Hematopoietic multipotent progenitor cell (in vitro differentiated cells): ENCODE measurements at places on chromosomes 1 and 21. TPM values are rescaled to one million over a fixed set of nuclear protein-coding genes. Genes with fewer than 3 reads are reported as not detected.

DNA sequence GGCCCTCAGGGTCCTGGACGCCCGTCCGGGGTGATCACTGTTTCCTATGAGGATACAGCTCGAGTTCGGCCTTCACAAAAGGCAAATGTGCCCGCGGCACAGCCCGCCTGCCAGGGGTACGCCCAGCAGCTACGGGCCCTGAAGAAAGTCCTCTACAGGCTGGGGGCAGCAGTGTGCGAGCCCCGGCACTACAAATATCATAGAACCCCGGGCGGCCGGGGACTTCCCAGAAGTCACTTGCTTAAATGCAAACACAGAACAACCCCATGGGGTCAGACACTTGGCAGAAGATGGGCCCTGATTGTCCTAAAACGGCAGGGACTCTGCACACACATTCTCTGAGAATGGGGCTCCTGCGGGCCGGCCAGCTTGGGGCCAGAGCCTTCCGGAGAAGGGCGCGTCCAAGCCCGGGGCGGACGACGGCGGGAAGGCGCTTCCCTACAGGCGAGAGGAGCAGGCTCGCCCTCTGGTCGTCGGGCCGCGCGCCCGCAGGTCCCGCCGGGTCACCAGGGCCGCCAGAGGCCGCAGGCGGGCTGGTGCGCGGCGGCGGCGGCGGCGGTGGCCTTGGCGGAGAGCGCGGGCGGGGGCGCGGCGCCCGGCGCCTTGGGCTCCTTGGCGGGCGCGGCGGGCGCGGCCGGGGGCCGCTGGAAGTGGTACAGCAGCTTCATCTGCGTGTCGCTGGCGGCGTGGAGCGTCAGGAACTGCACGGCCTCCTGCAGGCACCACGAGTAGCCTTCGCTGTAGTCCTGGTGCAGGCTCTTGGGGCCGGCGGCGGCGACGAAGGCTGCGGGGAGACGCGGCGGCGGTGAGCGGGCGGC is 888 bp downstream of the HES5 start:
- peak; percentile 64 for DNase-seq

DNA sequence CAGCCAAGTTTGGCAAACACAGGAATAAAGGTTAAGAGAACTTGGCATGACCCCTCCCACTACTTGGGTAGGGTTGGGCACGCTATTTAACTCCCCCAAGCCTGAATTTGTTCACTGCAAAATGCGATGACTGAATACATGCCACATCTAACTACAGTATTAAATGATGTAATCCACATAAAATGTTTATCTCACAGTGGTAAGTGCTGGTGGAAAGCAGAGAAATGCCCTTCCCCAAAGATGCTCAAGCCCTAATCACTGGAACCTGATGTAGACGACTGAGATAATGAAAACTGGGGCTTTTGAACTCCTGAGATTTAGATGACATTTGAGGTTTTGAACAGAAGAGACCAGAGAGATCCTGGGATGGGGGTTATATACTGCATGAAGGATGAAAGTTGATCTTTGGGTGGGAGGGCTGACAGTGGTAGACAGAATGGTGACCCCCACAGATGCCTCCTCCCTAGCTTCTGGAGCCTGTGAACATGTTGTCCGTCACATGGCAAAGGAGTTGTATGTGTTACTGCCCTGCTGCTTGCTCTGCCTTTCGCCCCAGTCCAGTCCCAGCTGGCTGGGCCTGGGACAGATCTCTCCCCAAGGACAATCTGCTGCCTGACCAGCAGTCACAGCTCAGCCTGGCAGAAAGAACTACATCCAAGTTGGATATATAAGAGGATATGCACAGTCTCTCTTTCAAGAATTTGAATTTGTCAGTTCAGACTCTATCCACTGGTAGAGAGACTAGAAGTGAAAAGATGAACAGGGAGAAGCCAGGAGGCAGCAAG is 120.9 kb downstream of the DAB1 start:
- DNase-seq = no peak

- no peak for DNase-seq
Measured at GRCh38 chr21:42423685-42424084, 20.0 kb downstream of the UBASH3A start.

DNA sequence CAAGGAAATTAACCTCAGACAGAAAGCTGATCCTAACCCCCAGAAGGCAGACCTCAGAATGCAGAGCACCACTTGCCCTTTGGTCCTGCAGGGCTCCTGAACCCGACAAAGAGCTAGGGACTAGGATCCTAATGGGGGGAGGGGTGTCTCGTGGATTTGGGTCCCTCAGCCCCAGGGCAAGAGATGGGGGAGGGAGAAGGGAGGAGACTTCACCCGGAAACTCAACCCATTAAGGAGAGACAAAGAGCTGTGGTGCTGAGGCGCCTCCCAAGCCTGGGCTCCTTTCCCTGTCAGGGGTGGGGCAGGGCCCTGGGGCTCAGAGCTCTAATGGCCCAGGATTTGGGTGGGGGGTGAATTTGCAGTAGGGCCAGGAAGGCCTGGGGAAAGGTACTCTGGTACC is 2.9 kb downstream of the NECTIN4 start:
- no peak for DNase-seq

DNA sequence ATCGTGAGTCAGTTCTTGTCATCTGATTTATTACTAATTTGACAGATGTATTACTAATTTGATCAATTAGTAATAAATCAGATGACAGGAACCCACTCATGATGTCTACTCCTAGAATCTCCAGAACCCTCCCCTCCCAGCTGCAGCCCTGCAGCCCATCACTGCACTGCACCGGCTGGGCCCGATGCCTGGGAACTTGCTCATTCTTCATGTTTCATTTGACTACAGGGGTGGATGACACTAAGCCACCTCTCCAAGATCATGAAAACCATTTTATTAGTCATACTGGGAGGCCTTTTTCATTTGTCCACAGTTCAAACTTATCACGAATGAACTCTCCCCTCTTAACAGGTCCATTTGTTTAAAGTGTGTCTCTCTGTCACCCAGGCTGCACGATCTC is 41.0 kb downstream of the KCNH1 start:
- DNase-seq = no peak

- DNase-seq = no peak
Measured at GRCh38 chr1:169478094-169478672, 7.6 kb downstream of the SLC19A2 start.

- no peak for DNase-seq
Measured at GRCh38 chr1:14996133-14997050, 157.2 kb upstream of the TMEM51 start.

DNA sequence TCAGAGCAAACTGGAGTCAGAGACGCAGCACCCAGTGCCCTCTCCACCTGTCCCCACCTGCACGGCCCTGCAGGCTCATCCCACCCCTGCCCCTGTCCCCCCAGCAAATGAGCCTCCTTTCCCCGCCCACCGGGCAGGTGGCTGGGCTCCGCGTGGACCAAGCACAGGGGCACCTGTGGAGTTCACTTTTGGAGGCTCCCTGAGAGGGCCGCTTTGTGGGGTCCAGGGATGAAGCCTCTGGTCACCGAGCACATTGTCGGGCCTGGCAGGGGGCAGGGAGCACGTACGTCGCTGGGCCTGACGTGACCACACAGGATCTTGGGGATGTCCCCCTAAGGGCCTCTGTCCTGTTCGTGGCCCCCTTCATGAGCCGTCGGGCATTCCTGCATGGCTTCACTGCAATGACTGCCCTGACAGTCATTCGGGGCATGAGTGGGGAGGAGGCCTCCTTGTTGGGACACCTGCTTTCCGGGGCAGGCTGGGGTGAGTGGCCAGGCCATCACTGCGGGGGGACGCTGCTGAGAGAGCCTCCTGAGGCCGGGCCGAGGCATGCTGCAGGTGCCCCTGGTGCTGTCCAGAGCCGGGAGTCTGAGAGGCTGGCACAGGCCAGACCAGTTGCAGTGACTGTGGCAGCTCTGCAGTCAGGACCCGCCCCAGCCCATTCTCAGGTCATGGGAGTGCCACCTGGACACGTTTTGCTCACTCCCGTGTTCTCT is 19.7 kb downstream of the SLX9 start:
- no peak for DNase-seq

DNA sequence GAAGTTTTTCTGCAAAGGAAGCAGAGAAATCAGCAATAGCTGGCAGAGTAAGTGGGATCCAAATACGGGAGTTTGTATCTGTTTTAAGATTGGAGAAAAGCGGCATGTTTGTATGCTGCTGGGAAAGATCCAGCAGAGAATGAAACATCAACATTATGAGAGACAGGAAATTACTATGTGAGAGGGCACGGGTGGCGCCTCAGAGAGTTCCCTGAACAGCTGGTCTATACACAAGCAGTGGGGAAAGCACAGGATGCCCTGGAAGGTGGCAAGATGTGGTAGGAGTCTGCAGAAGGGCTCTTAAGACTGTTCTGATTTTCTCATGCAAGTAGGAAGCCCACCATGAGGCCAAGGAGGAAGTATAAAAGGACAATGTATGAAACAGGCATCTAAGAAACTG is 130.4 kb downstream of the RERE start:
- DNase-seq = peak; percentile 62

GRCh38 chr21:45988366-45989347 is 7.1 kb downstream of the COL6A1 start:
- DNase-seq = no peak

DNA sequence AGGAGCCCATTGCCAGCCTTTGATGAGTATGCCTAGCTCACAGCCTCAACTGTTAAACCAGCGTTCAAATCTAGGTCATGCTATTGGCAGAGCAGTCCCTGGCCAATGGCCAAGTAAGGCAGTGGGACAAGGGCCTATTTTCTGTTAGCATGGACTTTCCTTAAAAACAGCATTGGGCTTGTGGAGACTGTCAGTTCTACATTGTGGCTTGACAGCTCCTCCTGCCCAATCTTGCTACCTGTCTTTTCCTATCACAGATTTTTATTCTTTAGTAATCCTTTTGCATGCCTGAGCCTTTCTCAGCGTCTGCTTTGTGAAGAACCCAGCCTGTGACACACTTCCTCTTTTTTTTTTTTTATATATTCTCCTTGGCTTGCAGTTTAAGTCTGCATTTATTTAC is 56.4 kb downstream of the DIP2A start:
- DNase-seq = no peak

GRCh38 chr1:6030547-6031261 is 15.0 kb upstream of the KCNAB2 start:
- DNase-seq = no peak

DNA sequence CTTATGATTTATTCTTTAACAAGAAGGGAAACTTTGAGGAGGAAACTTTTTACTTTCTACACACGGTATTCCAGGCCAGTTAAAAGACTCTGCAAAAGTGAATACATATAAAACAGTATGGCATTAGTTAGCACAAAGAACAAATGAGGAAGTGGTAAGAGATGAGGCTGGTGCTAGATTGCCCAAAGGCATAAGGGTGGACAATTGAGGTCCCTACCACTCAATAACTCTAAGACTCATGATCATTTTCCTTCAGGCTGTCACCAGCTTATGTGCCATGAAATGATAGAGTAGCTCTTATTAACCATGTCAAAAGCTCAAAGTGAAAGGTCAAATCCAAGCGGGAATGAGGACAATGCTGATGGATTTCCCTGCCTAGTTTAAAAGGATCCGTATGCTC is 124.5 kb downstream of the TBX15 start:
- DNase-seq = no peak

DNA sequence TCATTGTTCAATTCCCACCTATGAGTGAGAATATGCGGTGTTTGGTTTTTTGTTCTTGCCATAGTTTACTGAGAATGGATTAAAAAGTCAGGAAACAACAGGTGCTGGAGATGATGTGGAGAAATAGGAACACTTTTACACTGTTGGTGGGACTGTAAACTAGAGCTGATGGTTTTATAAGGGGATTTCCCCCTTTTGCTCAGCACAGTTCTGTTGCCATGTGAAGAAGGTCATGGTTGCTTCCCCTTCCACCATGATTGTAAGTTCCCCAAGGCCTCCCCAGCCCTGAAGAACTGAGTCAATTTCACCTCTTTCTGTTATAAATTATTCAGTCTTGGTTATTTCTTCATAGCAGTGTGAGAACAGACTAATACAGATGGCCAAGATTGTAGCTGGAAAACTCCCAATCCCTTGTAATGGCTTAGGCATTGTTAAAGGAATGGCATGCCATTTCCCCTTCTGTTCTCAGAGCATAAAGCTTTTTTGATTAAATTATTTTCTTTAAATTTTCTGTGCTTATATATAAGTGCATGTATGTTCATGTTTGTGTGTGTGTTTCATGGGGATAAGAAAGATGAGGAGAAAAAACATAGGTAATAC is 144.8 kb downstream of the BACH1 start:
- no peak for DNase-seq

GRCh38 chr1:37274938-37275631 is 199.3 kb upstream of the ZC3H12A start:
- DNase-seq = no peak

GRCh38 chr1:38353956-38354355 is 307.4 kb upstream of the POU3F1 start:
- no peak for DNase-seq

Gene TLCD4
- under 0.01 TPM for total RNA-seq

Gene S100A9
- total RNA-seq = 88.9 TPM

Gene NPPA
- total RNA-seq = not detected
